ENCODE measurements at places on chromosomes 12 and 14.

DNA sequence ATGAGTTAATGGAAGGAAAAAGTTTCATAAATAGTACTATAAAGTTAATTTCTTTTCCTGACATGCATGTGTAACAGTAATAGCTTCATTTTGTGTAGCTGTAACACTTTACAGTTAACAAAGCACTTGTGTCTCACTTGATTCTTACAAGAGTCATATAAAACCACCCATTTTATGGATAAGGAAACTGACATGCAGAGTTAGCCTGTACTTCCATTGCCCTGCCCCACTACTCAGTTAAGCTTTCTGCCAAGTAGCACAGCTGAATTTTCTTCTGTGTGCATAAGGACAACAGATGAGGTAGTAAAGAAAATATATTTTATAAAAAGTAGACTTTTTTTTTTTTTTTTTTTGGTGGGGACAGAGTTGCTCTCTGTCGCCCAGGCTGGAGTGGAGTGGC is 32.2 kb downstream of the ANO6 start:
- DNase-seq, result no peak

DNA sequence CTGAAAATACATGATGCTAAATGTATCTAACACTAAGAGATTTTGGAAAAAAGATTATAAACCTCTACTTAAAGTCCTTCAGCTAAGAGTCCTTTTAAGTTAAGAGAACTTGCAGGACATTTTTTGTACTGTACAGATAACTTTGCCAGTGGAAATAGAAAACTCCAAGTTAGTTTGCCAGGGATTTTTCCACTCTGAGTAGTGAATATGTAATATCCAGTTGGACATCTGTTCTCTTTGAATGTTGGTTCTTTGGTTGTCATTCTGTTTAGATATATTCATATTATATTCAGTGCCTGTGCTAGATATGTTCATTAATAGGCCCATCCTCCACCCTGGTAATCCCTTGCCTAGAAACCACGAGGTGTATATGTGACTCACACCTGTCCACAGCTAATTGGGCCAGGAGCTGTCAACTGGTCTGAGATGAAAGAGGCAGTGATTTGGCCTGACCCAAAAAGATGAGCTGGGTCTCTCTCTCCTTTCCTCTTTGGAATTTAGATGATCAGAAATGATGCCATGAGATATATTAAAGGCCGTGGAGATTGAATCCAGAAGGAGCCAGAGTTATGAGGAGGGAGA is 261.0 kb upstream of the LRIG3 start:
- no peak for DNase-seq

DNA sequence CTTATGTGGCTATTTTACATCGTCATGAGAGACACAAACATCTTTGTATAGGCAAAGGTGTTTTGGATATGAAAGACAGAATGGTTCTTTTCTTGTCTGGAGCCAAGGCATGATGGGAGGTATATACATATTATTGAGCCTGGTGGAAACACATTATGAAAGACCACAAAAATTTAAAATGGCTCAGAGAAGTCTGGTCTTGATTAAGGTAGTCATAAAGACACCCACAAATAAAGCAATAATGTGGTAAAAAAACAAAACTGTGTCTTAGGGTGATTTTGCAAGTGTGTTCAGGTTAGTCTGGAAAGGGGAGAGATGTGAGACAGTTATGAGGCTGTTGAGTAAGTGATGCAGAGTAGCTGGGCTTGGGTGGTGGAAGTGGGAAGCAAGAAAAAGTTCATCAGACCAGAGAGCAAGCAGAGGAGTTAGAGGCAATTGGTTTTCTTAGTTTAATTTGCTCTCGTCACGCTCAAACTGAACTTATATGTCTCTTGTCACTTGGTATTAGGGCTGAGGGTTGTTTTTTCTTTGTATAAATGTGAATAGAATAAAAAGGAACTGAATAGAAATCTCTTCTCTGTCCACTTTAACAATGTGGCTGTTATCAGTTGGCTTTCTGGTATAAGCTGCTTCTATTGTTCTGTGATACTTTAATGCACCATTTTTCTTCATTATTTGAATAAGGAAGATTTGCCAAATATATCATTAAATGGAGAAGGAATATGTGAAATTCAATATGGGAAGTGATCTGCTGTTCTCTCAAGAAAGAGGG is 115.0 kb downstream of the AKAP6 start:
- no peak for DNase-seq

GRCh38 chr12:120662879-120663278 is 22.5 kb downstream of the CABP1 start:
- no peak for DNase-seq

DNA sequence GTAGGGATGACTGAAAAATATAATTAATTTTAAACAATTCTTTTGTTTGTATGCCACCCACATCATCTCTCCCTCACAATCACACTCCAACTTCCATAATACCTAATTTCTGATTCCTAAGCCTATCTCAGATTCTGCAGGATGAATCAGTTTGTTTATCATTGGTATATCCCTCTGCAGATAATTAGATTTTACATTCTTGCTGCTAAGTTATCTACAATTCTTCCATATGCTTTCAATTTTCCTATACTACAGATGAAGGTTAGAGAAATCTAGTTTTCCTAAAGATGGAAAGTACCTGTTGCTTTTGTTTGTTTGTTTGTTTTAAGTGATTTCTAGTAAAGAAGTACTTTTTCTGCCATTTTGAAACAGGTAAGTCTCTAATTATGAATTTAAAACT is 105.3 kb downstream of the ANKS1B start:
- no peak for DNase-seq

DNA sequence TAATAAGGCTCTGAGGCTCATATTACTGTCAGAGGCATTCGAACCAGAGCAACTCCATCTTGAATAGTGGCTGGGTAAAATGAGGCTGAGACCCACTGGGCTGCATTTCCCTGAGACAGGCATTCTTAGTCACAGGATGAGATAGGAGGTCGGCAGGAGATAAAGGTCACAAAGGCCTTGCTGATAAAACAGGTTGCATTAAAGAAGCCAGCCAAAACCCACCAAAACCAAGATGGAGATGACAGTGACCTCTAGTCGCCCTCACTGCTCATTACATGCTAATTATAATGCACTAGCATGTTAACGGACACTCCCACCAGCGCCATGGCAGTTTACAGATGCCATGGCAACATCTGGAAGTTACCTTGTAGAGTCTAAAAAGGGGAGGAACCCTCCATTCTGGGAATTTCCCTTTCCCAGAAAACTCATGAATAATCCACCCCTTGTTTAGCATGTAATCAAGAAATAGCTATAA is 18.1 kb upstream of the PRICKLE1 start:
- DNase-seq, result no peak

DNA sequence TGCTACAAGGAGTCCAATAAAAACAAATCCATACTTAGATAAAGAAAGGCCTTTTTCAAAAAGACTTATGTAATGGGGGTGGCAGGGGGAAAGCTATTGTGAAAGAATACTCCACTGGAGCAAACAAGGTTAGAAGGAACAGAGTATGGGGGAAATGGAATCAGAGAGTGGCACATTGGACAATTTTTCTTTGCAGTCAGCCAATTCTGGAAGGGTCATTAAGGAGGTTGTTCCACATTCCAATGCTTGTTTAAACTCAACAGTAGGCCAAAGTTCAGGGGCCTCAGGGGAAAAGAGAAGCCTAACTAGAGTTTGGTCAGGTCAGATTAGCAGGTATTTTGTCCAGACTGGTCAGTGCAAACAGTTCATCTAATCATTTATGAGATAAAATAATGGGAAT is 105.2 kb upstream of the RESF1 start:
- DNase-seq, result no peak

DNA sequence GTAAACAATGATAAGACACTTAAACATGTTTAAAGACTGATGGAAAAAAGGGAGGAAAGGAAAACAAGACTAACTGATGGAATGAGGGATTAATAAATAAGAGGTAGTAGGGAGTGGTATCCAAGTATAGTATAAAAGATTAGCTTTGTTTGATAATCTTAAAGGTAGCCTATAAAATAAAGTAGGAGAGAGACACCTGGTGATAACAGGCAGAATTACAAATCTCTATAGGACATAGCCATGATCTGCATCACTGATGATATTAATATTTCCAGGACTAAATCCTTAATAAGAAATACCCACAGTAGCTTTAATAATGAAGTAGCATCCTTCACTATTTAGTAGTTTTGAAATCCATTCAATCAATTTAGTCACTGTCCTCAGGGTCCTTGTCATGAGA is 30.4 kb downstream of the DLGAP5 start:
- DNase-seq, result no peak

GRCh38 chr14:24177041-24177825 is 5.4 kb downstream of the REC8 start:
- no peak for DNase-seq

DNA sequence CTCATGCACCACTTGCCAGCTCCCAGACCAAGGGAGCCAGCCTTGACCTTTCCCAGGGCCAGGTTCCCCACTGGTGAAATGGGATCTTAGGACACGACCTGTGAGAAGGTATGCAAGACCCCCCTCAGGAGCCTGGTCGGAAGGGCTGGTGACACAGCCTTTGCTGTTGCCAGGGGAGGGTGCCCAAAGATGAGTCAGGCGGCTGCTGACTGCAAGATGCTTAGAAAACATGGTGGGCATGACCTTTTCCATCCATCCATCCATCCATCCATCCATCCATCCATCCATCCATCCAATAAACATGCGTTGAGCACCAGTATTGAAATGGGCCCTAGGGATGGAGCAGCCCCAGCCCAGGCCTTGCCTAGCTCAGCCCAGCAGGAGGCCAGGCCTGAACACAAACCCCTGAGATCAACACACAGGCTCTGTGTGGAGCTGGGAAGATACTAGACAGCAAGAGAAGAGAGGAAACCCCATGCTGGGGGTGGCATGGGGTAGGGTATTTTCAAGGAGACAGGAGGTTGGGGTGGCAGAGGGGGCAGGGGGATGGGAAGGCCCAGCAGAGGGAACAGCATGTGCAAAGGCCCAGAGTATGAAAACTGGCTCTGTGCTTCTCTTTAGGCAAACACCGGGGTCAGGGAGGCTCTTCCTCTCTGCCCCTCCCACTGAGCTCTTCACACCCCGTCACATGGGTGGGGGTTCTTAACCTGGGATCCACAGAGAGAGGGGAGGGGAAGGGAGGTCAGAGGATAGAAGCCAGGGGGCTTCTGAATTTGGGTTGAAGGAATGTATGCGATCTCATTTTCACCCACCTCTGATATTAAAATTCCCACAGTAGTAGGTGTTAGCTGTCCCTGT is 26.2 kb upstream of the YY1 start:
- DNase-seq, result no peak

- no peak for DNase-seq
These were observed at the start of gene KRT1 for GRCh38 chr12:52680363-52680762. TSS of gene KRT1 (minus strand) at chr12:52680407. CDS start at chr12:52680348, 59 bp downstream.

DNA sequence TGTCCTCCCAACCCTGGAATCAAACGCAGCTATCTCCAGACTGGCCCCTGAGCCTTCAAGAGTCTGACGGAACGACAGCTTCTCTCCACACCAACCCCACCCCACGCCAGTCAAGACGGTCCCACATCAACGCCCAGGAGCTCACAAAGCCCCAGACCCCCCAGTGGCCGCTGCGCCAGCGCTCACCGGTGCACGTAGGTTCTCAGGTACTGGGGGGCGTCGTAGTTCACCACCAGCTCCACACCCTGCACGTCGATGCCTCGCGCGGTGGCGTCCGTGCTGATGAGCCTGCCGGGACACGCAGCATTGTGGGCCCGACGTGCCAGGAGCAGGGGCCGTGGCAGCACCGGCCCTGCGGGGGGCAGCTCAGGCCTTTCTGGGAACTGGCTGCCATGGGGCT is 4.2 kb downstream of the DDX51 start:
- DNase-seq, result no peak

- no peak for DNase-seq
These were observed 46.7 kb downstream of the TESC start for GRCh38 chr12:117052386-117053049.

GRCh38 chr12:16756833-16757555 is 151.0 kb upstream of the LMO3 start:
- DNase-seq, result no peak

- DNase-seq, result no peak
These were observed 344 bp downstream of the SPTLC2 start for GRCh38 chr14:77616133-77616453.

- no peak for DNase-seq
These were observed 76.5 kb downstream of the RFLNA start for GRCh38 chr12:124371366-124371765.

DNA sequence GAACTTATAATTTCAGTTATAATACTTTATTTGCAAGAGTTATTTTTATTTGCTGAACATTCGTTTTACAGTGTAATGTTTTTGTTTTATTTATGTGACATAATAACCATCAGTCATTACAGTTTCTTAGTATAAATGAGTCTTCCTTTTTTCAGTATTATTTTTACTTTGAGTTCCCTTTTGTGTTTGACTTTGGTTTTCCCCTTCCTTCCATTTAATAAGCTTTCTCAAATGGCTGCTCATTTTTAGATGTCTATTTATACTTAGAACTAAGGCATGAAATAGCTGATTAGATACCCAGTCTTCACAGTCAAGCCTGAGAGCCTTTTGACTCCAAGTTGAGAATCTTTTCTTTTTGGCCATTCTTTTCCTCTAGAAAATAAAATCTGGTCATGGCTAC is 404.5 kb downstream of the LRFN5 start:
- DNase-seq, result no peak

DNA sequence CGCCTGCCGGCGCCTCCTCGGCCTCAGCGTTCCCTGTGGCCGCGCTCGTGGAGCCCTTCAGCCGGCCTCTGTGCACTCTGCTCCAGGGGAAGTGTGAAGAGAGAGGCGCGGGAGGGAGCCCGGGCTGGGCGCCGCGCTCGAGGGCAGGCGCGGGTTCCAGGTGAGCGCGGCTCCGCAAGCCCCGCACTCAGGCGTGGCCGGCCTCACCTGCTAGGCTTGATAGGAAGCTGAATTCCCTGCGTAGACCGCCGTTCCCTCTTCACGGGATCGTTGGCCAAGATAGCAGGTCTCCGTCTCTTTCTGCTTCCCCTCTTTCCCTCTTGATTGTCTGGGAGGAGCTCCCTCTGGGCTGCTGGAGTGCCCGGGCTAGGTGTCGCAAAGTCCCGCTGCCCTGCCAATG is 89.7 kb downstream of the ASCL4 start:
- DNase-seq, result no peak

GRCh38 chr14:88841741-88842140 is 17.3 kb downstream of the TTC8 start:
- DNase-seq, result no peak

GRCh38 chr12:107525719-107526554 is 159.7 kb upstream of the PWP1 start:
- DNase-seq, result no peak

DNA sequence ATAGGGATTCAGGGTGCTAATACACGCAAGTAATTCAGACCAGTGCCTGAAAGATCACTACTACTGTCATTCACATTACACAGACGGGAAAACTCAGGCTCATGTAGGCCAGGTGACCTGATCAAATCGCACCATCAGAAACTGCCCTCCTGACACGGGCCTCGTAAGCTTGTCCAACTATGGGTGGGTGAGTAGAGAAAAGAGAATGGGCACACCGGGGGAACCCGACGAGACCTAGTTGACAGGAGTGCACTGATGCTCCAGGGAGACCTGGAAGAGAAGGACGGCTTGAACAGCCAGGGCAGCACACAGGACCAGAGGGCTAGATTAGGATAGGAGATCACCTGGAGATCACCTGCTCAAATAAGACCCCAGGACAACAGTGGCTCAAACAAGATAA is 166.9 kb upstream of the DIO3 start:
- DNase-seq, result no peak
